Naive B cell (primary cell): ENCODE measurements at places on chromosomes 3 and 15. TPM values are rescaled to one million over a fixed set of nuclear protein-coding genes. Genes with fewer than 3 reads are reported as not detected.

TMEM87A gene
- polyA plus RNA-seq, result 37.5 TPM

SETD2 gene
- 19.7 TPM for polyA plus RNA-seq

FGF7 gene
- polyA plus RNA-seq, result not detected

GOLGA6L25 gene
- polyA plus RNA-seq, result not detected

ADAMTS9 gene
- not detected for polyA plus RNA-seq

SETD5 gene
- 45.2 TPM for polyA plus RNA-seq

TMC3 gene
- polyA plus RNA-seq, result not detected

MSL2 gene
- 45.0 TPM for polyA plus RNA-seq

LRRC2 gene
- polyA plus RNA-seq, result not detected

CRELD1 gene
- polyA plus RNA-seq, result 26.9 TPM

NRG4 gene
- polyA plus RNA-seq, result not detected

C3orf70 gene
- polyA plus RNA-seq, result not detected

MORC1 gene
- polyA plus RNA-seq, result not detected
